Thymus (tissue), 14 donors: ENCODE measurements at places on chromosomes 6 and 20.
A peak's percentile ranks its signal among the peaks of the same experiment; 100 is the strongest.

DNA sequence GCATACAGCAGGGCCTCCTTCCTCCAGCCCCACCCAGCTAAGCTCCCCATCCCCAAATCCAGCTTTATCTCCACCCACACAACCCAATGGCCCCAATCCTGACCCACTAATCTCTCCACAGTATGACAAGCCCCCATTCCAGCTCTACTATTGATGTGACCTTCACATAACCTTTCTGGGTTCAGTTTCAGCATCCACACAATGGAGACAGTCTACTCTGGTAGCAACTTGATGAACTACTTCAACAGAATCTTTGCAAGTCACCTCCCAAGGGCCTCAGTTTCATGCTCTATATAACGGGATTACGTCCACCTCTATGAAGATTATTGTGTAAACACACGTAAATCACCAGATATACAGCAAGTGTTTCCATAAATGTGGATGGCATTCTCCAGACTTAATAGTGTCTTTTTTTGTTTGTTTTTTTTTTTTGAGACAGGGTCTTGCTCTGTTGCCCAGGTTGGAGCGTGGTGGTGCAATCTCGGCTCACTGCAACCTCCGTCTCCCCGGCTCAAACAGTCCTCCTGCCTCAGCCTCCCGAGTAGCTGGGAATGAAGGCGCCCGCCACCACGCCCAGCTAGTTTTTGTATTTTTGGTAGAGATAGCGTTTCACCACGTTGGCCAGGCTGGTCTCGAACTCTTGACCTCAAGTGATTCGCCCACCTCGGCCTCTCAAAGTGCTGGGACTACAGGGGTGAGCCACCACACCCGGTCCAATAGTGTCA lies 1.4 kb downstream of the AHCY start:
- H3K4me1 ChIP-seq: peaks cover 27% of the 10 kb centered on the region
- H3K4me3 ChIP-seq: peak overlapping the region; percentile 74
- no peaks in the 10 kb centered on the region for H3K27me3 ChIP-seq
- H3K36me3 ChIP-seq: peaks cover 3% of the 10 kb centered on the region
- no peak overlapping the region for H3K27ac ChIP-seq
- no peak for DNase-seq

DNA sequence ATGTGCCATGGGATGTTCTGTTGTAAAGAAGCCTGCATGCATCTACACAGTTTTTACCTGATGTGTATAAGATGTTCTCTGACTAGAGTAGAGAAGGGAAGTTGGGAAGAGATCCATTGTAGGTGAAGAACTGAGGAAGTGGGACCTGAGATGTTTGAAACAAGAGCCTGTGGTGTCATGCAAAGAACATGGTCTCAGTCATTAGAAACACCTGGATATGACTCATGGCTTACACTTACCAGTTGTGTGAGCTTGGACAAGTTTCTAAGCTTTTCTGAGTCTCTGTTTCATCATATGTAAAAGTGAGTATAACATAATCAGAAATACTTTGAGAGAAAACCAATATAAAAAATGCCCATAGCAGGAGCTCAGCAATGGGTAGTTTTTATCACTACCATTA lies 51.9 kb upstream of the SEC63 start:
- no peaks in the 10 kb centered on the region for H3K36me3 ChIP-seq
- no peak overlapping the region for H3K4me3 ChIP-seq
- H3K4me1 ChIP-seq: no peaks in the 10 kb centered on the region
- no peak for DNase-seq
- no peak overlapping the region for H3K27ac ChIP-seq

DNA sequence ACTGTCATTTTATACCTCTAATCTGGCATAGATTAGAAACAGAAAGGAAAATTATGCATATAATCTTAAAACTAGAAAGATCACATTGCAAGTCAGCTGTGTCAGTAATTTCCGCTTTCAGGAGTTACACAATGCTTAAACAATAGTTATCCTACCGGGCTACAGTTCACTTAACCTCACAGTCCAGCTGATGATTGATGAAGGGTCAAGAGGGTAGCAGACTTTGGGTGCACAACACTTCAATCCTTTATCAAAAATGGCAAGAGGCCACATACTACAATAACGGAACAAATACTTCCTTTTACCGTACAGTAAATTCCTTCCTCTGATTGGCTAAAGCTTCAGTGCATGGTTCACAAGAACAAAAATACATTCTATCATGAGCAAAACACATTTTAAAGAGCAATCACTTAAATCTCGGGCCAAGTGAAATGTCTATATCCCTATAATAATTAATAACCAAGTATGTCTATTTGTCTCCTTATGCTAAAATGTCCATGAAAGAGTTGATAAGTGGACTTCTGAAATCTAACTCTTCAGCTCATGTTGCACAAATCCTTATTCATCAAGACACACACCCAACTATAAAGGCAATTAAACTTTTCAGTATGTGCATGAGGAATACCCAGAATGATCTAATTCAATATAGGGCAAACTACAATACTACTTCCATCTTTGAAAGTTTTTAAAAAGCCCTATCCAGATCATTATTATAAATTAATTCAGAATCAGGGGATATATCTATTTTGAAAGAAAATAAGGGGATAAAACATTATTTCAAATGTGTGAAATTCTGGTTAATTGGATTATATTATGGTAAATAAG lies 76.8 kb downstream of the HIVEP2 start:
- no peak overlapping the region for H3K27ac ChIP-seq
- peaks cover 8% of the 10 kb centered on the region for H3K4me1 ChIP-seq
- DNase-seq: no peak
- no peaks in the 10 kb centered on the region for H3K27me3 ChIP-seq
- peaks cover 2% of the 10 kb centered on the region for H3K36me3 ChIP-seq

DNA sequence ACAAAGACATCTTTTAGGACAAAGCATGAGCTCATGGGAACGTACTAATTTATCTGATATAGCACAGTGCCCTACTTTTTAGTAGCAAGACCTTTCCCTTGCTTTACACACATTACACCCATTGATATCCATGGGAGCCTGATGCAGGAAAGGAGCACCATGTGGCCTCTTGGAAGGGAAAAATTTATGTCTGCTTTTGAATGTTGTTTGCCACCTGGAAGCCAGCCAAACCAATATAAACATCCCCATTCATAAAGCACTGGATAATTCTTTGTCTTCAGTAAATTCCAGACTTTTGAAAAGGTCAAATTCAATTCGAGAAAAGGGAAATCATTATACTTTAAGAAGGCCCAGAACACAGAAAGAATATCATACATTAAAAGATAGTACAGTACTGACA lies 152.3 kb upstream of the BEND6 start:
- H3K27me3 ChIP-seq: no peaks in the 10 kb centered on the region
- H3K27ac ChIP-seq: no peak overlapping the region
- no peak overlapping the region for H3K4me3 ChIP-seq
- no peaks in the 10 kb centered on the region for H3K36me3 ChIP-seq
- no peaks in the 10 kb centered on the region for H3K4me1 ChIP-seq

DNA sequence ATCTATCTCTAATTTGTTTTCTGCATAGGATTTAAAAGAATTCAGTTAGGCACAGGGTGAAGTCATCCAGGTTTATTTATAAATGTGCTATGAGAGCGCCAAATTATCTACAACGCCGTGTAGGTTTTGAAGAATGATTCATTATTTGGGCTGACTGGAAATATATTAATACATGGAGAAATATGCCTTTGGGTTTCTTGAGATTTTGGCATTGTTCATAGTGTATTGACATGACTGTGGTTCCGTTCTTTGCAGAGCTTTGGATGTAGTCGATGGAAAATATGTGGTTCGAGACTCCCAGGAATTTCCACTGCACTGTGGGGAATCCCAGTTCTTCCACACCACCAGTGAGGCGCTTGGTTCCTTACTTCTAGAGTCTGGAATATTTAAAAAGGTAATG lies 90.9 kb downstream of the CRYBG1 start:
- no peak overlapping the region for H3K27ac ChIP-seq
- peaks cover 6% of the 10 kb centered on the region for H3K4me1 ChIP-seq
- DNase-seq: no peak
- H3K4me3 ChIP-seq: no peak overlapping the region
- H3K27me3 ChIP-seq: no peaks in the 10 kb centered on the region

GRCh38 chr20:59631751-59632540 lies 27.6 kb downstream of the PHACTR3 start:
- H3K27ac ChIP-seq: no peak overlapping the region
- H3K4me1 ChIP-seq: no peaks in the 10 kb centered on the region
- H3K36me3 ChIP-seq: no peaks in the 10 kb centered on the region
- H3K4me3 ChIP-seq: no peak overlapping the region
- DNase-seq: no peak

DNA sequence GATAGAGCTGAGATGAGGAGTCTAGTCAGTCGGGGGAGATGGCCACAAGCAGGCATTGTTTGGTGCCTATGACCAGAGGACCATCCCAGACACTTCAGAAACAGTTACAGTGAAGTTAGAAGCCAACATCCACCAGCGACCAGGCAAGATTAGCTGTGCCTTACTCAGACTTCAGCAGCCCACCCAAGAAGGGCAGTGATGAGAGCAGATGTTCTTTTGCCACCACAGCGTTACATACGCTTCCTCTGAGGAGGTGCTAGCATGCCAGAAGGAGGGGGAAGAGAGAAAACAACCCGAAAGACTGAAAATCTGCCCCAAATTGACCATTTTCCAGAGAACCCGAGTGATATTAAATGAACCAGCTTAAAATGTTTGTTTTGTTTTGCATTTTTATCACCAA lies 186.8 kb downstream of the PRL start:
- H3K27me3 ChIP-seq: no peaks in the 10 kb centered on the region
- H3K27ac ChIP-seq: no peak overlapping the region
- no peak overlapping the region for H3K4me3 ChIP-seq

- no peak for DNase-seq
- H3K27ac ChIP-seq: peak overlapping the region; percentile 94
- H3K27me3 ChIP-seq: no peaks in the 10 kb centered on the region
- H3K4me3 ChIP-seq: peak overlapping the region; percentile 70
These were observed 8.3 kb downstream of the BAK1 start for GRCh38 chr6:33571637-33572316.

GRCh38 chr6:95143408-95144180 lies 433.7 kb upstream of the MANEA start:
- no peaks in the 10 kb centered on the region for H3K36me3 ChIP-seq
- no peaks in the 10 kb centered on the region for H3K4me1 ChIP-seq
- no peak overlapping the region for H3K4me3 ChIP-seq
- no peak overlapping the region for H3K27ac ChIP-seq
- no peaks in the 10 kb centered on the region for H3K27me3 ChIP-seq

GRCh38 chr6:135540207-135540840 lies 42.8 kb upstream of the AHI1 start:
- no peak overlapping the region for H3K4me3 ChIP-seq
- no peaks in the 10 kb centered on the region for H3K36me3 ChIP-seq
- no peaks in the 10 kb centered on the region for H3K27me3 ChIP-seq
- DNase-seq: no peak
- H3K27ac ChIP-seq: no peak overlapping the region

- no peaks in the 10 kb centered on the region for H3K27me3 ChIP-seq
- no peaks in the 10 kb centered on the region for H3K36me3 ChIP-seq
- no peak overlapping the region for H3K27ac ChIP-seq
- no peak overlapping the region for H3K4me3 ChIP-seq
- DNase-seq: no peak
These were observed 31.3 kb downstream of the EPHA7 start for GRCh38 chr6:93388070-93388469.

GRCh38 chr20:16317445-16318362 lies 255.5 kb downstream of the KIF16B start:
- no peak overlapping the region for H3K4me3 ChIP-seq
- DNase-seq: no peak
- H3K36me3 ChIP-seq: no peaks in the 10 kb centered on the region
- H3K4me1 ChIP-seq: no peaks in the 10 kb centered on the region
- H3K27me3 ChIP-seq: no peaks in the 10 kb centered on the region
- no peak overlapping the region for H3K27ac ChIP-seq
